Stomach (tissue), 19 donors: ENCODE measurements at places on chromosomes 5 and 9. TPM values are rescaled to one million over a fixed set of nuclear protein-coding genes. Genes with fewer than 3 reads are reported as not detected.

ESM1 gene
- total RNA-seq, result not detected

RANBP17 gene
- total RNA-seq, result 25.7 TPM

CSF1R gene
- 235 TPM for total RNA-seq

ROPN1L gene
- 0.87 TPM for total RNA-seq

DNA sequence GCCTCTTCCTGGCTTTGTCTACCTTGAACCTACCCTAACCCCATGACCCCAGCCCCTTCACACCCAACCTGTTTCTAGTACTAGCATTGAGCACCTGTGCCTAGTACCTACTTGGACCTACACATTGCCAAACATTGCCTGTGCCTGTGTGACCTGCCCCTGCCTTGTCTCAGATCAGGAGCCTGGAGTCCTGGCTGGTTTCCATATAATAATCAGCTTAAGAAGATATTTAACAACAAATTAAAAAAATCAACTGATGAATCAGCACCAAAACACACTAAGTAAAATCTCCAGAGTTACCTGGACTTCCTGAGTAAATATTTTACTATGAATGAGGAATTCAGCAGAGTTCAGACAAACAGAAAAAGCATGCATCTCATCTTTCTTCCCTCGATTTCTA, 17.7 kb downstream of the LPAR1 start:
- no peaks in the 10 kb centered on the region for H3K4me1 ChIP-seq
- no peaks in the 10 kb centered on the region for H3K36me3 ChIP-seq
- no peak overlapping the region for H3K27ac ChIP-seq
- H3K27me3 ChIP-seq, result no peaks in the 10 kb centered on the region

- H3K4me3 ChIP-seq, result no peak overlapping the region
- DNase-seq, result no peak
- H3K4me1 ChIP-seq, result peaks cover 8% of the 10 kb centered on the region
- no peaks in the 10 kb centered on the region for H3K27me3 ChIP-seq
- H3K36me3 ChIP-seq, result no peaks in the 10 kb centered on the region
- no peak overlapping the region for H3K27ac ChIP-seq
These were observed 14.8 kb upstream of the SMIM15 start for GRCh38 chr5:61177070-61177469.

ICE1 gene
- 44.1 TPM for total RNA-seq

LMX1B gene
- total RNA-seq, result not detected

IFNA21 gene
- total RNA-seq, result not detected

GRCh38 chr5:122154910-122155309, 25.6 kb downstream of the ZNF474 start:
- H3K4me3 ChIP-seq, result no peak overlapping the region
- no peak for DNase-seq
- H3K27ac ChIP-seq, result peak overlapping the region; percentile 29
- H3K4me1 ChIP-seq, result peaks cover 26% of the 10 kb centered on the region

FAM120A gene
- 192 TPM for total RNA-seq

DNA sequence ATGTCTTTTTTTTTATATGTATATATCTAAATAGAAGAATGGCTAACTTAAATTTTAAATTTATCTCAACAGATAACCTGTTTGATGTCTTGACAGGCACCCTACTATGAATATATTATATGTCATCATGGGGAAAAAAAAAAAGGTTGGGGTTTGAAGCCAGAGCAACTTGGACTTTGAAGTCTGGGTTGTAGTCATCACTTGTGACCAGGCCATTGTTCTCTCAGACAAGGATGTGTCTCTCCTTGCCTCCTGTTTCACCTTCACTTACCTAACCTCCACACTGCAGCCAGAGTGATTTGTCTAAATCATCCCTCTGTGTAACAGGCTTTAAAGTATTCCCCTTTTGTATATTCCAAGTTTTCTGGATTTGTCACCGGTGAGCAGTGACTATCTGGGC, 56.7 kb upstream of the TNFSF8 start:
- H3K4me1 ChIP-seq, result no peaks in the 10 kb centered on the region
- no peaks in the 10 kb centered on the region for H3K27me3 ChIP-seq
- no peak overlapping the region for H3K4me3 ChIP-seq
- H3K27ac ChIP-seq, result no peak overlapping the region

- no peaks in the 10 kb centered on the region for H3K36me3 ChIP-seq
- DNase-seq, result peak; percentile 89
- H3K27ac ChIP-seq, result peak overlapping the region; percentile 58
- peaks cover 20% of the 10 kb centered on the region for H3K4me1 ChIP-seq
These were observed 165.3 kb downstream of the ZNF608 start for GRCh38 chr5:124580925-124581737.

DNA sequence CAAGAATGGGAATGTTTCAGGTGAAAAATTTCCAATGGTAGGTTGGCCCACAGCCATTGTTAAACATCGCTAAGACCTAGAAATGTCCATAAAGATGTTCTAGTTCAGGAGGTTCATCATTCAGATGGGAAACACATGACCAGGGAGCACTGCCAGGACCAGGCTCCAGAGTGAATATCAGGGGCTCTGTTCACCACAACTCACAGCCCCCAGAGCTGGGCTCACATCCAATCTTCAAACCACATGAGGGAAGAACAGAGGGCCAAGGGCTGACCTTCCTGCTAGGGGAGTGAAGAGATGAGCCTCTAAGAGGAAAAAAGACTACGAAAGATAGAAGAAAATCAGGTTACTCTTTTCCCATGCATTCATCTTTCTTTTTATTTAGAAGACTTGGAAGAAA, 205.8 kb downstream of the SEMA5A start:
- no peak overlapping the region for H3K4me3 ChIP-seq
- no peaks in the 10 kb centered on the region for H3K36me3 ChIP-seq
- no peak for DNase-seq
- no peaks in the 10 kb centered on the region for H3K4me1 ChIP-seq
- no peak overlapping the region for H3K27ac ChIP-seq

DNA sequence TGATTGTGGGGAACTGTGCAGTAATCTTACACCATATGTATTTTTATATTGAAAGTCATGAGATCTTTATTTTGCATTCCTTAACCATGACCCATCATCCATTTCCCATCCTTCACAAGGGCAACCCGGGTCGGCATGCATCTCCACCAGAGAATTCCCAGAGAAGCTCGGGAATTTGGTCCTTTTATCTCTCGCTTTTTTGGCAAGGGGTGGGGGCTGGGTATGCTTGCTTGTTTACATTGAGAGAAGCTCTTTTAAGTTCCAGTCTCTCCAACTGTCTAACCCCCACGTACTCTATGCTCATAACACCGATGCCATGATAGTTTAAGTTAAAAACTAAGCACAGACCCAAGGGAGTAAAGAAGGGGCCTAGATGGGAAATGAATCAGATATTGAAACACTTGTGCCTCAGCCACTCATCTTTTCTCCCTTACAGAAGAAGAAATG, 109.9 kb upstream of the NFIB start:
- no peak overlapping the region for H3K27ac ChIP-seq
- H3K4me1 ChIP-seq, result peaks cover 7% of the 10 kb centered on the region
- H3K27me3 ChIP-seq, result no peaks in the 10 kb centered on the region
- H3K36me3 ChIP-seq, result no peaks in the 10 kb centered on the region

- no peak for DNase-seq
- no peaks in the 10 kb centered on the region for H3K4me1 ChIP-seq
- H3K4me3 ChIP-seq, result no peak overlapping the region
- no peaks in the 10 kb centered on the region for H3K27me3 ChIP-seq
- no peak overlapping the region for H3K27ac ChIP-seq
- no peaks in the 10 kb centered on the region for H3K36me3 ChIP-seq
These were observed 275.7 kb downstream of the CSNK1G3 start for GRCh38 chr5:123787635-123788034.

- no peak overlapping the region for H3K4me3 ChIP-seq
- H3K27me3 ChIP-seq, result no peaks in the 10 kb centered on the region
- no peaks in the 10 kb centered on the region for H3K36me3 ChIP-seq
- H3K4me1 ChIP-seq, result no peaks in the 10 kb centered on the region
- no peak overlapping the region for H3K27ac ChIP-seq
- DNase-seq, result no peak
These were observed 22.5 kb downstream of the PRKACG start for GRCh38 chr9:68991457-68991856.

DNA sequence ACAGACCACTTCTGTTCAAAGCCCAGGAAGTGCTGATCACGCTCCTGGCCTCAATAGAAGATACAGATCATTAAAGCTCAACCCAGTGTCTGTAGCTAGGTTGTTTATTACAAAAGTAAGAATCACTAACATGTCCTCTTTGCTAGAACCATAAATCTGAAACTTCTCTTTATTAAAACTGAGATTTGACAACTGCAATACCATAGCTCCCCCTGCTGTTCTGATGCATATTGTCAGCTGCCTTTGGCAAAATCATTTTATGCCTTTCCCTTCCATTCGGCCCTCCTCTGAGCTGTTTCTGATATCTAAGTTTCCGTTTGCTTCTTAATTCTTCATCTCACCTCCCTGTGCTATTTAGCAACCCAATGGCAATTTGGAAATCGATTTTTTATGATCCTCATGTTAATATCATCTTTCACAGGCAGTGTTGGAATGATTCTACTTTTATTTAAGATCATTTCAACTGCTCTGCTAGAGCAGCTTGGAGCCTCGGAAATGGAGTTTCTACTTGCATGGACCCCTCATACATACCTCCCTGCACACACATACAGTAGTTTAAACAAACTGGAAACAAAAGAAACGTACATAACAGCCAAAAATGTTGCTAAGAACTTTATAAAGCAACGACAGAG, 998.8 kb downstream of the MAT2B start:
- H3K4me1 ChIP-seq, result peaks cover 4% of the 10 kb centered on the region
- H3K36me3 ChIP-seq, result no peaks in the 10 kb centered on the region
- DNase-seq, result peak; percentile 83
- H3K4me3 ChIP-seq, result no peak overlapping the region
- H3K27ac ChIP-seq, result no peak overlapping the region

DNA sequence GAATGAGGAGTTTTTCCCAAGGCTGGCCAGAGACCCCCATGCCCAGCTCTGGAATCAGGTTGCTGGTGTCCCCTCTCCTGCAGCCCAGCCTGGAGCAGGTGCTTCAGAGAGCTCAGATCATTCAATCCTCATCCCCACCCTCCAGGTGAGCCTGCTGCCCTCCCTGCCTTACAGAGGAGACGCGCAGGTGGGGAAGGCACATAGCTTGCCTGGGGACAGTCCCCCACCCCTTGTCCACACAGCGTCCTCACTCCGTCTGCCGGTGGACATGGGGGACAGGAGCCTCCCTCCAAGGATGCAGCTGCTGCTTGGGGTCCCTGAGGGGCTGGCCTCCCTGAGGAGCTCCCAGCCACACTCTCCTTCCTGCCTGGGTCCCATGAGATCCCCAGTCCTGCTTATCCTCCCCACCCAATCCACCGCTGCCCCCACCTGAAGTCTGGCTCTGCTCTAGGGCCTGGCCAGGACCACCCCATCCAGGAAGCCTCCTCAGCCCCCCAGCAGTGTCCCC, 17.1 kb upstream of the QSOX2 start:
- H3K27ac ChIP-seq, result no peak overlapping the region
- peaks cover 12% of the 10 kb centered on the region for H3K4me1 ChIP-seq
- no peak overlapping the region for H3K4me3 ChIP-seq
- no peak for DNase-seq
- no peaks in the 10 kb centered on the region for H3K36me3 ChIP-seq
- peaks cover 15% of the 10 kb centered on the region for H3K27me3 ChIP-seq

DNA sequence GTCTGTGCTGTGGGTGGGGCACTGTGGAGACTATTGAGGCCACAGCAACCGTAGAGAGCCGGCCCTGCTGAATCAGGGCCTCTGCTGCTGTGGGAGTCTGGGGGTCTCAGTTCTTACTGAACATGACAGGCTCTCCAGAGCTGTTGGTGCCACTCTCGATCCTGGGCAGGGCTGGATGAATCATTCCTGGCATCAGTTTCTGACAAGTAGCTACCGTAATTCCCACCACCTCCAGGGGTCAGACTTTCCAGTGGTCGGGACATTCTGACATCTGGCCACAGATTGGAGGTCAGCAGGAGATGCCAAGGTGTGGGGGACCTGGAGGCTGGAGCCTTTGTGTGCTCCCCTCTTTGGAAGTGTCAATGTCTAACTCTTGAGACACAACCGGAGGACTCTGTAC, 188.4 kb downstream of the IRX2 start:
- no peaks in the 10 kb centered on the region for H3K27me3 ChIP-seq
- no peak overlapping the region for H3K27ac ChIP-seq
- no peak overlapping the region for H3K4me3 ChIP-seq
- no peaks in the 10 kb centered on the region for H3K36me3 ChIP-seq
- no peak for DNase-seq

GRCh38 chr9:116280529-116280928, 126.9 kb downstream of the PAPPA start:
- no peaks in the 10 kb centered on the region for H3K27me3 ChIP-seq
- no peak for DNase-seq
- H3K4me1 ChIP-seq, result no peaks in the 10 kb centered on the region
- no peak overlapping the region for H3K27ac ChIP-seq
- H3K4me3 ChIP-seq, result no peak overlapping the region

TMEM215 gene
- not detected for total RNA-seq

- no peak overlapping the region for H3K27ac ChIP-seq
- H3K27me3 ChIP-seq, result no peaks in the 10 kb centered on the region
- H3K36me3 ChIP-seq, result no peaks in the 10 kb centered on the region
- no peaks in the 10 kb centered on the region for H3K4me1 ChIP-seq
- DNase-seq, result no peak
These were observed 30.4 kb upstream of the TCF7 start for GRCh38 chr5:134084022-134084565.

DNA sequence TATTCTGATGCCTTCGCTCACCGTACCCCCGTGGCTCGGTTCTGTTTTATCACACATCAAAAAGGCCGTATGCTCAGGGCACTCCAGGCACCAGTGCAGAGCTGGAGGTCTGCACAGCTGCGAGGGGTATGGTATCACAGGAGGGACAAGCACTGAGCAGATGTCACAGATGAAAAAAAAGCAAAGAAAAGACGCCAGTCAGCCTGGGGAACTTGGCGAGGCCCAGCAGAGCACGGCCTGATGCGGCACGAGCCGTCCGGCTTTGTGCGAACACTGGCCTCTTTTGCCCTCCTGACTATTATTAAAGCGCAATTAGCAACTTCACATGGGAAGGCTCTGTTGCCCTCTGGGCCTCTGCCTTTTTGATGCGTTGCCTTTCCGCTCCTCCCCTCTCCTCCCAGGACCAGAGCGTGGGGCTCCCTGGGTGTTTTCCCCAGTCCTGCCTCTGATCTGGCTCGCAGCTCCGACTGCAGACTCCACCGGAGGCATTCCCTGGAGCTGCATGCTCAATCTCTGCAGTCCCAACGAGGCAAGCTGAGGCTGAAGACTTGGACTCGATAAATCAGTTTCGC, 44.4 kb downstream of the AK8 start:
- no peaks in the 10 kb centered on the region for H3K27me3 ChIP-seq
- no peaks in the 10 kb centered on the region for H3K4me1 ChIP-seq
- H3K36me3 ChIP-seq, result no peaks in the 10 kb centered on the region
- DNase-seq, result no peak
- no peak overlapping the region for H3K27ac ChIP-seq
- H3K4me3 ChIP-seq, result no peak overlapping the region

- no peaks in the 10 kb centered on the region for H3K4me1 ChIP-seq
- H3K4me3 ChIP-seq, result no peak overlapping the region
- no peaks in the 10 kb centered on the region for H3K36me3 ChIP-seq
- H3K27me3 ChIP-seq, result peaks cover 13% of the 10 kb centered on the region
- no peak overlapping the region for H3K27ac ChIP-seq
These were observed 155.9 kb upstream of the COL5A1 start for GRCh38 chr9:134485653-134486052.

GRCh38 chr9:16413509-16414016, 456.9 kb downstream of the BNC2 start:
- H3K27me3 ChIP-seq, result no peaks in the 10 kb centered on the region
- DNase-seq, result peak; percentile 26
- H3K36me3 ChIP-seq, result no peaks in the 10 kb centered on the region
- peak overlapping the region; percentile 53 for H3K27ac ChIP-seq

LRRC19 gene
- total RNA-seq, result 4.3 TPM

- no peak overlapping the region for H3K27ac ChIP-seq
- DNase-seq, result peak; percentile 80
- H3K36me3 ChIP-seq, result no peaks in the 10 kb centered on the region
- peaks cover 22% of the 10 kb centered on the region for H3K4me1 ChIP-seq
These were observed 22.0 kb downstream of the ENHO start for GRCh38 chr9:34500623-34501267.

GRCh38 chr9:90580576-90580975, 62.0 kb downstream of the DIRAS2 start:
- H3K4me1 ChIP-seq, result no peaks in the 10 kb centered on the region
- H3K27me3 ChIP-seq, result no peaks in the 10 kb centered on the region
- no peaks in the 10 kb centered on the region for H3K36me3 ChIP-seq
- no peak overlapping the region for H3K4me3 ChIP-seq
